ENCODE measurements at places on chromosomes 3 and 15.

- DNase-seq: no peak
Observed at GRCh38 chr15:29480278-29480677, 210.7 kb upstream of the NSMCE3 start.

GRCh38 chr15:44763187-44763586 is 26.9 kb downstream of the TRIM69 start:
- DNase-seq: no peak

DNA sequence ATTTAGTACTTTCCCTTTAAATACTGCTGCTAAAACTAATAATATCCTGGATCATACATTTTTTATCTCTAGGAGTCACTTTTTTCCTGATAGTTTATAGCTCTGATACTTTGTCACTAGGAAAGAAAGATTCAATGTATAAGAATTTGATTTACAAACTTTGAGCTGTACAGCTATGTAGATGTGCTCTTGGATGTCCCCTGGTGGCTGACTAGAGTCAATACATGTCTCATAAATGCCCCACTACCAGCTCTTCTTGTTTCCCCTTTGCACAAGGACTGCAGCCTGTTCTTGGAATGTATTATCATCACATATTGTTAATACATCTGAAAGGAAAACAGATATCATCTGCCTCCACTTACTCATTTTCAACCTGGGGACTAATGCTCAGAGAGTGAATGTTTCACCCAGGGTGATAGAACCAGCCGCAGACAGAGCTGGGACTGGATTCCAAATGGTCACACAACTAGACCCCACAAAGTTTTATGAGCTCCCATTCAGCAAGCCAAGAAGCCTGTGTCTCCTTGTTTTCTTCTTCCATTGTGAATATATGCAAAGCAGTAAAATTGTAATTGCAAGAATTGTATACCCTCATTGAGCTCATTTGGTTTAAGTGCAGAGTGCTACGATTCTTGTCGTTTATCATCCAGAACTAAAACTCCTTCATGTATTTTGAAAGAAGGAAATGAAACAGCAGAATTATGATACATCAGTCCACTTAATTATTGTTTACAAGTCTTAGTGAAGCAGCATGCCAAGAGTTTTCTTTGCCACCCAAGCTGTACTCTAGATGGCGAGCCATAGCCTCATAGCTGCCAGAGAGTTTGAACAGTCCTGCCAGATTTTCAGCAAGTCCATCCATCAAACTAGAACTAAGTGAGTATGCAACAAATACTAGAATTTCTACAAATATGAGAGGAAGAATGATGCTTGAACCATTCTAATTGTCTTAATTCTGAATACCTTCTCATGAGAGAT is 261.6 kb upstream of the LMCD1 start:
- peak; percentile 35 for DNase-seq

GRCh38 chr3:111589303-111590142 is 5.6 kb downstream of the ZBED2 start:
- DNase-seq: no peak

DNA sequence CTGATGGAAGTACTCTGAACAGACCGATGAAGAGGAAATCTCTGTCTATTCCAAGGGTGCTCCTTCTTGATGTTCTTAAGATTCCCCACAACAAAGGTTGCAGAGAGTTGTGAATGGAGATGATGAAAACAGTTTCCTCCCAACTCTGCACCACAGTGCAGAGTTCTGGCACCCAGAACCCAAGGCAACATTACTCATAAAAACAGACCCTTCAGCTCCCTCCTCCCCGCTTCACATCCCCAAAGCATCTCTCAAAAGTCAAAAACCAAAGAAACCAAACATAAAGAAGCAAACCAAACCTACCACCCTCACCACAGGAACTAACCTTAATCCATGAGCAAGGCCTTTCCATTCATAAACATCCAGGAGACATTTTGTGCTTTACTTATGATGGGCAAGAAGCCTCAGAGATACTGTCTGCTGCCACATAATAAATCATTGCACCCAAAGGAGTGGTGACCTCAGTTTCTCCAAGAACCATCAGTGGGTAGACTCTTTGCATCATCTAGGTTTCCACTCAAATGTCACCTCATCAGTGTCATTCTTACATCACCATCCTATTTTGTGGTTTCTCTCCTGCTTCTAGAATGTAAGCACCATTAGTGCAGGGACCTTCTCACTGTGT is 13.2 kb downstream of the PCOLCE2 start:
- DNase-seq: no peak
